Stimulated activated CD8-positive, alpha-beta memory T cell treated with anti-CD3 and anti-CD28 coated beads, Interleukin-4, amount 100 ng/mL, for 1 hour (primary cell): ENCODE measurements at places on chromosomes 4 and X.

DNA sequence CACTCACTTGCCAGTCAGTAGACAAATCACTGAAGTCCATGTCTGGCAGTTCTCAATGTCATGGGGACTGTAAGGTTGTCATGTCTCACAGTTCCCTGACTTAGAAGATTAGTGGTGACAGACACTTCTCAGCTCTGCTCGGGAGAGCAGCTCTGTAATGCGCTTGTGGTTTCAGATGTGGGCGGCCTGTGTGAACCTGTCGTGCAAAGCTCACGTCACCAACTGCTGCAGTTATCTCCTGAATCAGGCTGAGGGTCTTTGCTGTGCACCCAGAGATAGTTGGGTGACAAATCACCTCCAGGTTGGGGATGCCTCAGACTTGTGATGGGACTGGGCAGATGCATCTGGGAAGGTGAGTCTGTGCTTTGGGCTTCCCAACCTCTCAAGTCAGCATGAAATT, at the start of gene IL9R:
IL9R (plus strand) TSS at position 261 of the 400 bp plus-strand sequence; CDS start at position 325, 64 bp downstream.
- DNase-seq, result peak; percentile 11

GRCh38 chrX:118510111-118510510, 14.5 kb downstream of the DOCK11 start:
- DNase-seq, result no peak

GRCh38 chr4:157550028-157550427, 329.5 kb downstream of the GRIA2 start:
- no peak for DNase-seq

DNA sequence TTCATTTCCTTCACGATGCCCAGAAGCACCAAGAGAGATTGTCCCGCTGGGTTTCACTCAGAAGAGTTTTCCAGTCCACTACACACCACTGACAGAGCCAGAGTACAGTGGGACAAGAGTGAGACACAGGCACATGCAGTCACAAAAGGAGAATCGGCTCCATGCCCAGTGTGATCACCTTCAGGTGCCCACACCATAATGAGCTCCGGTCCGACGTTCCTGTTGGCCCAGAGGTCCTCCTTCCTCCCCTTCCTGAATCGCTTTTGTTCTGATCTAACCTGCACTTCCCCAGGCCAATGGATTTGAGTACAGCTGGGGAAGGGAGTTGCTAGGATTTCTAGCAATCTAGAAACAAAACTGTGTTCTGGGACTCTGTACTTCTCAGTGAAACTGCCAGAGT, 4.6 kb upstream of the CHRNA9 start:
- DNase-seq, result no peak

DNA sequence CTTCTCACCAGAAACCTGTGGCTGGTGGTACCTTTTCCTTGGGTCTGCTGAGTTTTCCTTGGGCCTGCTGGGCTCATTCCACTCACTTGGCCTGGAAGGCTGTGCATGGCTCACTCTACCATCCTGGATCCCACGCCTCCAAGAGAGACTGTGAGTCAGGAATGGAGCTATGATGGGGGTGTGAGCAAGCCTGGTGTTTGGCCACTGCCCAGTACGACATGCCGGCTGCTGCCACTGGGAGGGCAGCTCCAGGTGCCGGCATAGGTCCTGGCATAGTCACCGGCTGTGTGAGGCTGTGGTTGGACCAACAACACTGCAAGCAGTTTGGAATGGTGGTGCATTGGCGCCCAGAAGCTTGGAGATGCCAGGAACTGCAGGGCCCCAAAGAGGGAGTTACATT, 721.7 kb downstream of the PCDH18 start:
- no peak for DNase-seq

- no peak for DNase-seq
Observed at GRCh38 chrX:131840799-131841495, 182.2 kb upstream of the STK26 start.

GRCh38 chrX:63979480-63979879, 194.5 kb upstream of the ARHGEF9 start:
- no peak for DNase-seq

DNA sequence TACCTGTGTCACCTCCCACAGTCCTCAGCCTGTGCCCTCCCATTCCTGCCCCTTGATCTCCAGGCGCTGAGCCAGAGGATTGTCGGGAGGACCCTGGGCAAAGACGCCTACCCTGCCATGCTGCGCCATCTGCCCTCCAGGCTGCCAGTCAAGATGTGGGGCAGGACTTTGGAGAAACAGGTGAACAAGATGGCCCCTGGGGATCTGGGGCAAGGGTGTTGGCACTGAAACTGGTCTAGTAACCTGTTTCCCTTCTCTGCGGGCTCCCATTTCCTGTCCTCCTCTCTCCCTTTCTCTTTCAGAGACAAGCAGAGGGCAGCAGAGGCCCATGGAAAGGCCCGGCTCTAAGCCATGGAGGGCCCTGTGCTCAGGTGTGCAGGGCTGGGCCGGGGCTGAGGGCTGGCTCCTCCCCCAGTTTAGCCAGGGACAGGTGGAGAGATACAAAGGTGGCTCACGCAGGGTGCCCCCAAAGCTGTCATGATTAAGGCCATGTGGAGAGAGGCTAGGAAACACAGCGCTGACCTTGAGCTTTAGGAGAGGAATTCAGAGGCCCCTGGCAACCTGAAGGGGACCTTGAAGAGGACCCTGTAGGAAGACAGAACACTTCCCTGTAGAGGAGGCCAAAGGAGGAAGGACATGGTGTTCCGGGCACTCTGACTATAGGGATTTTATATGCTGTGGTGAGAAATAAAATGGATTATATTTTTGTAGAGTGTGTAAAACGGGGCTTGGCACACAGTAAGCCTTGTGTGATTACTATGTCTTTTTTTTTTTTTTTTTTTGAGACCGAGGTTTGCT, at the start of gene GLOD5:
GLOD5 (plus strand) TSS at position 74 of the 798 bp plus-strand sequence; CDS start at position 118, 44 bp downstream.
- DNase-seq, result no peak

- DNase-seq, result no peak
Observed at GRCh38 chr4:122832732-122833131, 6.1 kb downstream of the FGF2 start.

DNA sequence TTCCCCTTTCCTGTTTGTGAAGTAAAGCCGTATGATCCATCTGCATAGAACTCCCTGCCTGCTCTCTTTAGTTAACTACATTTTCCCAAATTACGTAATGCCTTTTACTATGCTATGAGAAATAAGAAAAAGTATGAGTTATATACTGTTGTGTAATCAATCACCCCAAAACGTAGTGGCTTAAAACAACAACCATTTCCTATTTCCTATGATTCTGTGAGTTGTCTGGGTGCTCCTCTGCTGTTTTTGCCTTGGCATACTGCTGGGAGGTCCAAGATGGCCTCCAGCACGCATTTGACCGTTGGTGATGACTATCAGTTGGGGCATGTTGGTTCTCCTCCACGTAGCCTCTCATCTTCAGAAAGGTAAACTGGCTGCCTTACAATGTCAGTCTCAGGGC, 39.8 kb downstream of the BBS12 start:
- no peak for DNase-seq

- no peak for DNase-seq
Observed at GRCh38 chrX:127888767-127889166, 163.4 kb downstream of the ACTRT1 start.

- DNase-seq, result no peak
Observed at GRCh38 chr4:68907245-68907644, 44.4 kb downstream of the UGT2A3 start.

- DNase-seq, result no peak
Observed at GRCh38 chr4:32858361-32858760, 2138.2 kb downstream of the PCDH7 start.

DNA sequence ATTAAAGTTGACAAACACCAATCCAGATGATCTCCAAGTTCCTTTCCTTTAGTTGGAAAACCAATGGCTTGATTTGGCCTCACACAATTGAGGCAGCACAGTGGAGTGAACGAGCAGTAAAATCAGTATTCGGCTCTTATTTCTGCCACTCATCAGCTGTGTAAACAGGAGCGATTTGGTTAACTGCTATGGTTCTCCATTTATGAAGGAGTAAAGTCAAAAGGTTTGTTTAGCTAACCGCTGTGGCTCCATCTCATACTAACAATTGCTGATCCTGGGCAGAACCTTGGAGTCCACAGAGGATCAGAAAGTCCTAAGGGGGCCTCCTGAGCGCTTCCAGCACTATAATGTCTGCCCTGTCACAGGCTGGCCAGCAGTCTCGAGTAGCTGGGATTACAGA, 54.5 kb upstream of the EXOC1L start:
- no peak for DNase-seq

- DNase-seq, result no peak
Observed at GRCh38 chr4:152150214-152150613, 385.7 kb downstream of the FBXW7 start.

- no peak for DNase-seq
Observed at GRCh38 chr4:116899561-116899960, 185.8 kb downstream of the TRAM1L1 start.

DNA sequence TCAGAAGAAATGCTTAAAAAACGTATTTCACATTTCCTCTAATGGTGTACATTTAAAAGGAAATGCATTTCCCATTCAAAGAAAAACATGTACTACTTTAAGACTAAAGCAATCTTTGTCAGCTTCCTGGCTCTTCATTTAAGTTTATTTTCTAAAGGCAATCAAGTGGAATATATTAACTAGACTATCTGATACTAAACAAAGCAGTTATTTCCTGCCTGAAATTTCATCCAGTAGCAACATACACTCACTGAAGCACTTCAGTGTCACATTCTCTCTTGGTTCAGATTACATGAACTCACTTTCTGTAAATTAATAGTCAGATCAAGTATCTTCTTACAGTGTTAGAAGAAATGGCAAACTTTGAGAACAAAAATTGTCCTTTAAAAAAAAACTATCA, 42.5 kb downstream of the LRBA start:
- DNase-seq, result no peak

GRCh38 chr4:145177511-145177905, 2.9 kb downstream of the OTUD4 start:
- DNase-seq, result no peak

DNA sequence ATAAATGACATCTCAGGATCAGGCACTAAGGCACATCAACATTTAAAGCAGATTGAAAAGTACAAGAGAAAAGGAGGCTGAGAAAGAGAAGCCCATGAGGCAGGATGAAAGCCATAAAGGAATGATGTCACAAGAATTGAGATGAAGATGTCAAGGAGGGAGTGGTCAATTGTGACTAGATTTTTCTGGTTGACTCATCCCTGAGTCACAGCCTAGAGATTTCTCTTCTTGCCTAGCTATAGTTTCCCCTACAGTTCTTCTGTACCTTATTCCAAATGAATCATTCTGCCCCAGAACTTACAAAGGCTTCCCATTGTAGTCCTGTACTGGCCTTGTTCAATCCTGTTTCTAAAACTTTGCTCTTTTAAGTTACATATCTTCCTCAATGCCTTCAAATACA, 3.4 kb upstream of the USP53 start:
- no peak for DNase-seq

- no peak for DNase-seq
Observed at GRCh38 chr4:93828995-93829819, 654 bp downstream of the ATOH1 start.

GRCh38 chr4:38005637-38006036, 45.4 kb downstream of the PTTG2 start:
- DNase-seq, result no peak

DNA sequence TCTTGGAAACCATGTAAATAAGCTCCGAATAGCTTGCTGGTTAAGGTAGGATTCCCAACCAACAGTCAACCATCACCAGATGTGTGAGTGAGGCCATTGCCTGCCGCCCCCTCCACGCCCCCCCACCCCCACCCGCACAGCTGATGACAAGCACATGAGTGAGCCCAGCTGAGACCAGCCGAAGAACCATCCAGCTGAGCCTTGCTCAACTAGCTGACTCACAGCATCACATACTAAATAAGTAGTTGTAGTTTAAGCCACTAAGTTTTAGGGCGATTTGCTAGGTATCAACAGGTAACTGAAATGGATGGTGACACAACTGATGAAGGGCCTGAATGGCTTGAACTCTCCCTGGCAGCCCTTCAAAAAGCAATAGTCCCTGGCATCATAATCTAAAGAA, 1.6 kb upstream of the CCDC149 start:
- DNase-seq, result no peak

DNA sequence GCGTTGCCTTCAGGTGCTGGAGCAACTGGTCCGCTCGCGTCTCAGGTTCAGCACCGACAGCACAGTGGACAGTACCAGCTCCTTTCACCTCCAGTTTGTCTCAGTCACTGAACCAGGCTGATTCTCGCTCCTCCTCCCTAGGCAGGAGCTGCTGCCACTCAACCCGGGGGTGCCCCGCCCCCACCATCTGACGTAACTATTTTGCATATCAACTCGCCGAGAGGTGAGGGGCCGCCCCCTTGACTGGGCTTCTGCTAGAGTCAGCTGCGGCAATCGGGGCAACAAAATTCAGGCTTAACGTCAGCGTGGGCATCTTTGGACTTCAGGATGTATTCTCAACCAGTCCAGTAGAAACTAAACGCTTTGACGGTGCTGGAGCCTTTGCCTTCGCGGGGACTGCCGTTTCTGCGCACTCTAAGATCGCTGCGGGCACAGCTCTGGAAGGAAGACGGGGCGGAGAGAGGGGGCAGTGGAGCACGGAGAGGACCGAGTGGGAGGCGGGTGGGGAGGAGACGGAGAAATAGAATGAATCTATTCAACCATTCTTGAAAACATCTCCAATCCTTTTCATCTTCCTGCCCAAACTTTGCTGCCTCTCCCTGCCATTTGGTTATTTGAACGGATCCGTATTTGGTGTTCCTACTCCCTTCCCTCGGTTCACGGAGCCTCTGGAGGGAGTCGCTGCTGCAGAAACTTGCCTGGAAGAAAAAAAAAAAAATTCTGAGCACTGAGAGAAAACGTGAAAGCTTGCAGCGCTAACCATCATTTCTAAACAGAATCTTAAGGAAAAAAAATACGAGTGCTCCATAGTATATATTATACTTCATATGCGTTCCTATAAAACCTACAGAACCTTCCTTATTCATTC, at the start of gene FSTL5:
FSTL5 (minus strand) TSS at position 109 of the 868 bp plus-strand sequence. CDS start 52,604 bp downstream, outside the sequence.
- DNase-seq, result no peak

- no peak for DNase-seq
Observed at GRCh38 chr4:8909548-8909947, 37.9 kb upstream of the HMX1 start.

DNA sequence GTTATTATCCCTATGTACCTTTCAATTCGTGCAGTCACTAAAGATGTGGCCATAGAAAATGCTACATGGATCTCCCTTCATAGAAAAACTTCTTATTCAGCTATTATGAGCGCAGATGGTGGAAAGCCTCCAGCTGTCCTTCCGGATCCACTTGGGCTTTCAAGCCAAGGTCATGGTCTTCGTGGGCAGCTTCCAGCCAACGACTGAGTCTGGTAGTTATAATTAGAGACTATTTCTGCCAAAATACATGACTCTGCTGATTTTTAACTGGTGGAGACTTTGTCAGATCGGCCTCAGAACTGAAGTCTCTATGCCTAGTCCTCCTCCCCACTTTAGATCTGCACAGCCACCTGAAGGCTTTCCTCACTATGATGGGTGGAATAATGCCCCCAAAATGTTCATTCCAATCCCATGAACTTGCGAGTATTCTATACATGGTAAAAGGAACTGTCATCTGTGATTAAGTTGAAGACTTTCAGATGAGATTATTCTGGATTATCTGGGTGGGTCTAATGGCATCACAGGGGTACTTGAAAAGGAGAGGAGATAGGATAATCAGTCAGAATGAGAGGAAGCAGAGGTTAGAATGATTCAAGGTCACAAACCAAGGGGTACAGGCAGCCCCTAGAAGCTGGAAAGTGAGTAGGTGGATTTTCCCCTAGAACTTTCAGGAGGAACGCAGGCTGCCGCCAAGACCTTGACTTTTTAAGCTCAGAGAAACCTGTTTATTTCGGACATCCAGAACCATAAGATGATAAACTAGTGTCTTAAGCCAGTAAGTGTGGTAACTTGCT, 171.1 kb upstream of the CXCL13 start:
- DNase-seq, result no peak
